Anterior cingulate cortex (tissue), 58 donors: ENCODE measurements at places on chromosomes 2 and 18.

GRCh38 chr2:237574467-237574866 is 8.1 kb downstream of the PRLH start:
- DNase-seq, result no peak

DNA sequence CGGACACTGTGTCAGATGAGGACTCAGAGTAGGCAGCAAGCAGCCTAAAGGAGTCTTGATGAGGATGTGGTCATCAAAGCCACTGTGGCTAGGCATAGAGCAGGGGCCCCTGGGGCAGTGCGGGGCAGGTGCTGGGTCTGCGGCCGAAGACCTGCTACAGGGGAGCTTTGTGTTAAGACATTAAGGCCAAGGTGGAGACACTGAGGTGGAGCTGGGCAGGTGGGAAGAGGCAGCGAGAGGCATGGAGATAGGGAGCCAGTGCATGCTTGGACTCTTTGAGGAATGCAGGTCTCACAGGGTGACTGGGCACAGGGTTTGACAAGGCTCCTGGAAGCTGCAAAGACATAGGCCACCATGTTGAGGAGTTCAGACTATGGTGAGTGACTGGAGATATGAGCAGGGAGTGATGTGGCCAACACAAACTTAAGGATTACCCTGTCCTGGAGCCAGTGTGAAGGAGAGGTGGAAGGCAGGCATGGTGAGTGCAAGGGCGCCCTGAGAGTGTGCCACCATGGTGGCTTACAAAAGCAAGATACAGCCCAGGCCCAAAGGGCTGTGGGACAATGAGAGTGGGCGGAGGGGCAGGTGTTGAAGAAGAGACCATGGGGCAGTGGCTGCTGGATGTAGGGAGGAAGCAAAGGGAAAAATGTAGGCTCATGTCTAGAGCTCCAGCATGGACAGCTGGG is 450.9 kb upstream of the HS6ST1 start:
- no peak for DNase-seq

- no peak for DNase-seq
Observed at GRCh38 chr18:3923750-3924149, 473.8 kb downstream of the TGIF1 start.

- no peak for DNase-seq
Observed at GRCh38 chr18:27843783-27844777, 332.9 kb downstream of the CDH2 start.

DNA sequence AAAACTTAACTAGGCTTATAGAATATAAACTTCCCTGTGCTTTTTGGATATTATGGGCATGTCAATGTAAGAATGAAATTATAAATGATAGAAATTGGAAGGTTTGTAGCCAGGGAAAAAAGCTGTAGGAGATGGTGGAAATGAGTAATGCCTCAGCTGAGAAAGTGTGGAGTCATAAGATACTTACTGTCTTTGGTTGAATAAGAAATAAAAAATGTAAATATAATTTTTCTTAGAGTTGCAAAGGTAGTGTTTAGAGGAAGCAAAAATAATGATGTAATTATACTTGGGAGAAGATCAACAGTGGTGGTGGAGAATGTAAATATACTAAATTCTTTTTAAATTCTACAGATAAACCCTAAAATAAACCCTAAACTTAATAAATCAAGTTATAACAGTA is 26.2 kb upstream of the RND3 start:
- no peak for DNase-seq

DNA sequence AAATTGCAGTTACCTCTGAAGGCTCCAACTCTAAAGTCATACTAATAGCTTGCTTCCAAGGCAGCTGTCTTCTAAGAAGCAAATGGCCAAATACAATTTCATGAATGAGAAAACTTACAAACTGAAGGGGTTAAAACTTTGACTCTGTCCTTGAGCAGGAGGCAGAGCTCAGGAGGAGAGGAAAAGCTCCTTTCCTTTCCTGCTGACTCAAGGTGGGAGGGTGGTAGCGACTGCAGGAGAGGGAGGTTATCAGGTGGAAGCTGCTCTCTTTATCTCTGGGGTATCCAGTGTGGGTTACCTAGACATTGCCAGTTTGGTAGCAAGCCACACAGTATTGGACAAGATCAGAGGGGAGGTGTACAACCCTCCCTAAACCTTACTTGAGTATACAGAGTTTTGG is 2.7 kb upstream of the EFEMP1 start:
- no peak for DNase-seq

DNA sequence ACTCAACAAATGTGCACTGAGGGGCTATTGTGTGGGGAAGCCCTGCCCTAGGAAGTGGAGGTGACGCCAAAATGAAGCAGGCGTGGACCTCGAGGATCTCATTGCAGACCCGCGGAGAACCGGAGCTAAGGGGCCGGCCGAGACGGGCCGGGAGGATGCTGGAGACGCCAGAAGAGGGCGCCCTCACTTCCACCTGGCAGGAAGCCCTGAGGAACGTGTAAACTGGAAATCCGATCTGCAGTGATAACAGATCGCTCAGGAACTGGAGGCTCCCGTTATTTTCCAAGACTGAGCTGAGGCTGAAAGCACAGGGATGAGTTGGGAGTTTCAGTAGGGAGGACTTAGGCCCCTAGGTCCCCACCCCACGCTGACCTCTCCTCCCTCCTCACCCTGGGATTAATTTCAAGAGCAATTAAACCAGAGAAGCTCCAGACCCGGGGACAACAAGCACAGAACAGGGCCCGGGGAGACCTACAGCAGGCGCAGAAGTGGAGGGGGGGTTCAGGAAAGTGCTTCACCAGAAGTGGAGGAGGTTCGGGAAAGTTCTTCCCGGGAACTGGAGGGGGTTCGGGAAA is 7.7 kb upstream of the COL6A3 start:
- peak; percentile 30 for DNase-seq

DNA sequence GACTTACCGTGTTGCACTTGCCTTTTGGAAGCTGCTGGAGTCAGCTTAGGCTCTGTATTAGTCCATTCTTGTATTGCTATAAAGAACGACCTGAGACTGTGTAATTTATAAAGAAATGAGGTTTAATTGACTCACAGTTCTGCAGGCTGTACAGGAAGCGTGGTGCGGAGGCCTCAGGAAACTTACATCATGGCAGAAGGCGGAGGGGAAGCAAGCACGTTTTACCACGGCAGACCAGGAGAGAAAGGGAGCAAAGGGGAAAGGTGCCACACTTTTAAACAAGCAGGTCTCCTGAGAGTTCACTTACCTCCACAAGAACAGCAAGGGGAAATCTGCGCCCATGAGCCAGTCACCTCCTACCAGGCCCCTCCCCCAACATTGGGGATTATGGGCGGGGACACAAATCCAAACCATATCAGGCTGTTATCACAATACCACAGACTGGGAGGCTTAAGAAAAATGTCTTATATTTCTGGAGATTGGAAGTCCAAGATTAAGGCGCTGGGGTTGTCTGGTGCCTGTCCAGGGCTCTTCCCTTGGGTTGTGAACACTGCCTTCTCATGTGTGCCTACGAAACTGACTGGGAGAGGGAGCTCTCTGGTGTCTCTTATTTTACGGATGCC is 3.6 kb upstream of the D2HGDH start:
- DNase-seq, result no peak

DNA sequence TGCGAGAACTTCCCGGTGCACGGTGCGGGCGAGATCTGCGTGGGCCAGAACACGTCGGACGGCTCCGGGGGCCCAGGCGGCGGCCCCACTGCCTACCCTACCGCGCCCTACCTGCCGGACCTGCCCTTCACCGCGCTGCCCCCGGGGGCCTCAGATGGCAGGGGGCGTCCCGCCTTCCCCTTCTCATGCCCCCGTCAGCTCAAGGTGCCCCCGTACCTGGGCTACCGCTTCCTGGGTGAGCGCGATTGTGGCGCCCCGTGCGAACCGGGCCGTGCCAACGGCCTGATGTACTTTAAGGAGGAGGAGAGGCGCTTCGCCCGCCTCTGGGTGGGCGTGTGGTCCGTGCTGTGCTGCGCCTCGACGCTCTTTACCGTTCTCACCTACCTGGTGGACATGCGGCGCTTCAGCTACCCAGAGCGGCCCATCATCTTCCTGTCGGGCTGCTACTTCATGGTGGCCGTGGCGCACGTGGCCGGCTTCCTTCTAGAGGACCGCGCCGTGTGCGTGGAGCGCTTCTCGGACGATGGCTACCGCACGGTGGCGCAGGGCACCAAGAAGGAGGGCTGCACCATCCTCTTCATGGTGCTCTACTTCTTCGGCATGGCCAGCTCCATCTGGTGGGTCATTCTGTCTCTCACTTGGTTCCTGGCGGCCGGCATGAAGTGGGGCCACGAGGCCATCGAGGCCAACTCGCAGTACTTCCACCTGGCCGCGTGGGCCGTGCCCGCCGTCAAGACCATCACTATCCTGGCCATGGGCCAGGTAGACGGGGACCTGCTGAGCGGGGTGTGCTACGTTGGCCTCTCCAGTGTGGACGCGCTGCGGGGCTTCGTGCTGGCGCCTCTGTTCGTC is 1.7 kb downstream of the FZD7 start:
- DNase-seq, result no peak

GRCh38 chr2:176039375-176039774 is 37.3 kb upstream of the LNPK start:
- no peak for DNase-seq

DNA sequence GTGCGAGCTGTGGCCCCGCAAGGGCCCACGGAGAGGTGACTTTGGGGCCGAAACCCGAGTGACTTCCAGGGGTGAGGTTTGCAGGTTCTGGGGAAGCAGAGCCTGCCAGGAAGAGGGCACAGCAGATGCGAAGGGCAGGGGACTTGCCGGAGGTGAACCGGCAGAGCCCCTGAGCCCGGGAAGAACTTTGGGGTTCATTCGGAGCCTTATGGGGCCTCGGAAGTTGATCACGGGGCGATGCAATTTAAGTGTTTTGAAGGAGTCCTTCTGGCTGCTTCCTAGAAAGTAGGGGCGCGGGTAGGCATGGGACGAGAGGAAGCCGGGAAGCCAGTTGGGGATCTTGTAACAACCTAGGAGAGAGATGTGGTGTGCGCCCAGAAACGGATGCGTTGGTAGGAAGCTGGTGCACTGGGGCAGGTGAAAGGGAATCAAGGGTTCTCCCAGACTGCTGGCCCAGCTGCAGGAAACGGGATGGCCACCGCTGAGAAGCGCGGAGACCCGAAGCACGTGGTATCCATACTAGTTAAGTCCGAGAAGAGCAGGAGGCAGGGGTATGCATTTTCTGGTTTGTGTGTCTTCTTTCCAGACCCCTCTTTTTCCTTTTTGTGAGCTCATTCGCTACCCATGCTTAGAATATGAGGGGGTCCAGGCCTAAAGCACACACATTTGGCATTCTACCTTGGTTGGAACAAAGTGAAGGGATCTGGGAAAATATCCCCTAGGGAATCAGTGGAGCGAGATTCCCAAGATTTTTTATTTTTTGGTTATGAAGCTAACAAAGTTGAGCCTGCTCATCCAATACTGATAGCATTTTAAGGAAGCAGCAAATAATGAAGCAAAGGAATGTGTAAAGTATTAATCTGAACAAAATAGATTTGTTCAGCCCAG is 758 bp downstream of the SCLY start:
- peak; percentile 15 for DNase-seq

DNA sequence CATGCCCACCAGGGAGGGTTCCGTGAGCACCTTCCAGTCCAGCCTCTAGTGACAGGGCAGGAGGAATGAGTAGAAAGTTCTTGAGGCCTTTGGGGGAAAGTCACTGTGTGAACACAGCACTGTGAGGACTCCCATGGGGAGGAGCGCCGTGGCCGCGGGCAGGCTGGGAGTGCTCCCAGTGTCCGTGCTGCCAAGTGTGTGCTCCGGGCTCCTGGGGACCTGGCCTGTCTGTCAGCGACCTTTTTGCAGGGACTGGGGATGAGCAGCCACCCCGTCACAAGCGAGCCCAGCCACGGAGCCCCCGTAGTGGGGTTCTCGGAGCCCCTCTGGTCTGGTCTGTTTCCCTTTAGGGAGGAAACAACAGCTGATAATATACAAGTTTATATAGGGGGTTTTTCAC is 36.8 kb downstream of the PDIA6 start:
- no peak for DNase-seq

DNA sequence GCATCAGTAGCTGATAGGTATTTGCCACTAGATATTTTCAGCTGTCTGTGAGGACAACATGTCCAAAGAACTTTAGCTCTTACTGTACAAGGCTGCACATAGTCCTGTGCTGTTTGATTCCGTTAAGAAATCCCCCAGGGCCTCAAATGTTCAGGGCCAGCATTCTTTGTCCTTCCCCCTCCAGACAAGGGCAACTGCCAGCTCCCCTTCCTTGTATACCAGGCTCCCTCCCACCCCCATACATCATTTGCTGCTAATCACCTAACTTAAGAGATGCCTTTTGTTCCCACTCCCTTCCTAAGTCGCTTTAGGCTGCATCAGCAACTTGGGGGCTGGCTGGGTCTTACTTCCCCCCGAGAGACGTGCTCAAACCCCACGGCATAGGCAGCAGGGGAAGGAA is 138.7 kb downstream of the CDH20 start:
- DNase-seq, result no peak

DNA sequence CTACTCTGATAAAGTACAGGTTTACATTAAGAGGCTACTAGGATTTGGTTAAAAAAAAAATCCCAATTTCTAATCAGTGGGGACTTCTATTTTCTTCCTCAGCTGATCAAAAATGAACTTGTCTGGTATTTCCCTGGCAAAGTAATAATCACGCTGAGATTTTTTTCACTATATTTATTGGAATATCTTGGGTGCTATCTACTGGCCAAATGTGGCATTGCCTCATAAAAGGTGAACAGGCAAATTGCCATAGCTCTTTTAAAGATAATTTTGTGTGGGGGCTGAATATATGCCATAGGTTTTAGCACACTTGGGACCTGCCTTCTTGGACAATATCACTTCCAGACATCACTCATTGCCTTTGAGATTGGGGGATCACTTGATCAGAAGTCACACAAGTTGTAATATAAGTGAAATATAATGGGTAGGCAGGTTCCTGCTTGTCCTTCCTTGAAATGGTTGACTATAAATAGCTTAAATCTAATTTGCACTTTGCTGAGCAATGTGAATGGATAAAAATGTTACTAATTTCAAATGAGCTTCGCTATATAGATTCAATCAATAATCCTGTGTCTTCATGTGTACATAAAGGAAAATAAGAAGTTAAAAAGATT is 7.0 kb upstream of the NXPH2 start:
- no peak for DNase-seq

GRCh38 chr18:64233851-64234250 is 85.0 kb upstream of the LINC00305 start:
- no peak for DNase-seq

- DNase-seq, result no peak
Observed at GRCh38 chr2:69559442-69560146, 83.9 kb downstream of the AAK1 start.

- DNase-seq, result no peak
Observed at GRCh38 chr2:189285962-189286645, 106.5 kb upstream of the COL5A2 start.

DNA sequence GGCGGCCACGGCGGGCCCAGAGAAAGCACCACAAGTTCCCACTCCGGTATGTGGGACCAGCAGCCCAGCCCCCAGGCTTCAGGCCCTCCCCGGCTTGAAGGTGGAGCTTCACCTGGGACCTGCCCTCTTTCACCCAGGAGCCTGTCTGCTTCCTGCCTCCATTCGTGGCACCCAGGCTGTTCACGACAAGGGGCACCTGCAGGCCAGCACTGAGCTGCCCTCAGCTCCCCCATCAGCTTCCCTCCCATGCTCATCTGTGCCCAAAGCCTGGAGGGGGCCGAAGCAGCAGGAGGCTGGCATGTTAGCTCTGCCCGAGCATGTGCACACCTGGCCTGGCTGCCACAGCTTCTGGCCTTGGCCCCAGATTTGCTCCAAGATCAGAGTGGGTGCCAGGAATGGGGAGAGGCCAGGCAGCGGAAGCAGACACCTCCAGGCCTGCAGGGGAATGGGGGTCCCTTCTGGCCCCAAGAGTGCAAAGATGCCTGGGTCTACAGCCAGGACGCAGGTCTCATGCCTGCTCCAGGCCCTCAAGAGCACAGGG is 312.4 kb upstream of the SYT4 start:
- DNase-seq, result no peak

- DNase-seq, result no peak
Observed at GRCh38 chr18:42187611-42188380, 232.8 kb downstream of the PIK3C3 start.
